ENCODE measurements at places on chromosomes 13 and 19.
A peak's percentile ranks its signal among the peaks of the same experiment; 100 is the strongest.

- no peak for DNase-seq
These were observed 48.8 kb downstream of the FRY start for GRCh38 chr13:32080328-32080744.

DNA sequence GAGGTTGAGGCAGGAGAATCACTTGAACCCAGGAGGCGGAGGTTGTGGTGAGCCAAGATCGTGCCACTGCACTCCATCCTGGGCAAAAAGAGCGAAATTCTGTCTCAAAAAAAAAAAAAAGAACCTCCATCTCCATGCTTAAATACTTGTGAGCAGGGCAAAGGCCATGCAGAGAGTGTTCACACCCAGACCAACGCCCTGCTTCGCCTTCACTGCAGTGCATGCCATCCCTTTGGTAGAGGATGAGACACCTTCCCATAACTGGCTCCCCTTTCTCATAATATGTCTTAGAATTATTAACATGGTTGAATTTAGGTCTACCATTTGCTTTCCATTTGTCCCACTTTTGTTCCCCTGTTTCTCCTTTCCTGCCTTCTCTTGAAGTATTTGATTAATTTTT is 15.4 kb downstream of the BBC3 start:
- DNase-seq = no peak

DNA sequence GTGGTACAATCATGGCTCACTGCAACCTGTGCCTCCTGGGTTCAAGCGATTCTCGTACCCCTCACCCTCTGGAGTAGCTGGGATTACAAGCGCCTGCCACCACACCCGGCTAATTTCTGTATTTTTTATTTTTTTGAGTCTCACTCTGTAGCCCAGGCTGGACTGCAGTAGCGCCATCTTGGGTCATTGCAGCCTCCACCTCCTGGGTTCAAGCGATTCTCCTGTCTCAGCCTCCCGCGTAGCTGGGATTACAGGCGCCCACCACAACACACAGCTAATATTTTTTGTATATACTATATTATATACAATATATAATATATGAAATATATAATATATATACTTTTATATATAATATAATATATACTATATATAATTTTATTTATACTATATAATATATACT is 52.5 kb downstream of the COLGALT1 start:
- DNase-seq = no peak

GRCh38 chr13:93496985-93497673 is 270.5 kb downstream of the GPC6 start:
- no peak for DNase-seq

- no peak for DNase-seq
These were observed 107.2 kb downstream of the FNDC3A start for GRCh38 chr13:49082653-49083536.

- no peak for DNase-seq
These were observed 7.8 kb downstream of the MKNK2 start for GRCh38 chr19:2043251-2043641.

DNA sequence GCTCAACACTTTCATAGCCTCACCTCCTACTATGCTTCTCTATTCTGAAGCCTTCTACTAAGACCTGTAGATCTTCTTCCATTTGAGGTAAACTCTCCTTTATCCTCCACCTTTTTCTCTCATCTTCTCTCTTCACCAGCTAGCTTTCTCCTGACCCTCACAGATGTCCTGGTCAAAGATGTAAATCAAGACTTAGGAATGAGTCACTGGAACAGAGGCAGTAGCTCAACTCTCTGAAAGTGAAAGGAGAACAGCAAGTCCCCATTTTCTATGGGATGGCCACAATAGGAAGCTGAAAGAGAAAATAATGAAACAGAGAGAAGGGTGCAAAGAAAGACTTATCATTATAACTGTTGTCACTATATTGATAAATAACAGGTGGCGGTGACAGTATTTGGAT is 86.1 kb upstream of the DOCK9 start:
- DNase-seq = no peak

- no peak for DNase-seq
These were observed 576 bp downstream of the DOT1L start for GRCh38 chr19:2164020-2164998.

DNA sequence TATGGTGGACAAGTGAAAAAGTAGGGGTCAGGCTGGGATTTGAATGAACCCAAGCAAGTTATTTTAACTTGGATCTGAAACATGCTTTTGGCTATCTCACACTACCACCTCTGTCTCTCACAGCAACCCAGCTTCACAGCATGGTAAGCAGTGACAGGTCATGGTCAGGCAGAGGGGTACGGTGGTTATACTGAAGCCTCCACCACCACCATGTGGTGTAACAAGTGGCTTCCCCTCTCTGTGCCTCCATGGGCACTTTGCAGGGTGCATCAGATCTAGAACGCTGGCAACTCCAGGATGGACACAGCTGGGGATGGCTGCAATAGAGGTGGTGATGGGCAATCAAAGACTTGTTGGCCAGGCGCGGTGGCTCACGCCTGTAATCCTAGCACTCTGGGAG is 739 bp upstream of the TMEM145 start:
- no peak for DNase-seq

DNA sequence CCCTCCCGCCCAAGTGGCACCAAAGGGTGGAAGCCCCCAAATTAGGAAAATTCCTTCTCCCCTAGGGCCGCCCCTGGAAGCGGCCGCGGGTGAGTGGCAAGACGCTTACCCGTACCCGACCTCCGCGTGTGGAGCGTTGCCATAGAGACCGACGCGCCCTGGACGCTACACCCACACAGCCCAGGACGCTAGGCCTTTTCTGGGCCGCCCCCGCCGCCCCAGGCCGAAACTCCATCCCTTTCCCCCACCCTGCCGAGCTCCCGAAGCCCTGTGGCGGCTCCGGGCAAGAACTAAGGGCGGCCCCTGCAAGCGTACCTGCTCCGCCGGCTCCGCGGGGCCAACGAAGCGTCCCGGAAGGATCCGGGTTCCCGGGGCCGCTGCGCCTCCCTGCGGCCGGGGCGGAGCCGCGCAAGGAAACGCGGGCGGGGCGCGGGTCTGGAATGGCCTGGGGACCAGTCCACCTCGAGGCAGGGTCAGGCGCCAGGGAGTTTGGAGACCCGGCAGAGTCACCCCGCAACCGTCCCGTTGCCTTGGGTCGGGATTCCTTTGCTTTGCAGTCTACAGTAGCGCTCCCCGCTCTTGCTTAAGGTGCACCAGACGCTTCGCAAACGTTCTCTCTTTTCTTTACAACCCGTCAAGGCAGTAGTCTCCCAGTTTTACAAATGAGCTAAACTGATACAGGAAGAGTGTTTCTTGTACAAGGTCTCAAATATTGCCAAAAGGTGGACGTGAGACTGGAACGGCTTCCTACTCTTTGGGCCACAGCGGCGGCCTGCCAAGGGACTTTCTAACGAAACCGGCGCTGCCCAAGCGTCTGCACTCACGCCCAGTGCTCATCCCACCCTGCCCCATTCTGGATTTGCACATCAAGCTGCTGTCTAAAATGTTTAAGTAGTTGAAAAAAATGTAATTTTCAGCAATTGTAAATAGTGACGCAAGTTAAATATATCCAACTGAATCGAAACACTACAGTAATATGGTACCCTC is at the start of gene NEK5:
Gene NEK5, minus strand, starts transcription at position 360 of the 987 bp plus-strand sequence. CDS start 1,591 bp downstream, outside the sequence.
- DNase-seq = peak; percentile 3

- no peak for DNase-seq
These were observed 16.2 kb downstream of the NUMBL start for GRCh38 chr19:40674291-40674690.

- DNase-seq = no peak
These were observed 48.6 kb downstream of the SCEL start for GRCh38 chr13:77584106-77584505.

DNA sequence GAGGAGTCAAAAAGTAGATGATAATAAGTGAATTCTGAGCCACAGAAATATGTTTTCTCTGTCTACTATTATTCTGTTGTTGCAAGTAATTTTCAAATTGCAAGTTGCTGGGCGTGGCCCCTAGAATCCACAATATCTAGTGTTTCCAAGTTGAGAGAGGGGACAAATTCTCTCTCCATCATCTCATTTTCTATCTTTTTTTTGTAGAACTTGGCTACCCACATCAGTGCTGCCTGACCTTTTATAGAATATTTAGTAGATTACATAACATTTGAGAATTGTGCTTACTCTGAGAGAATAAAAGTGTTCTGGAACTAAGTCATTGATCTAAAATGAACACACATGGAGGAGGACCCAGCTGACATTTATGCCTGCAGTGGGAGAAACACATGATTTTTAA is 110.9 kb upstream of the CSNK1A1L start:
- DNase-seq = no peak

DNA sequence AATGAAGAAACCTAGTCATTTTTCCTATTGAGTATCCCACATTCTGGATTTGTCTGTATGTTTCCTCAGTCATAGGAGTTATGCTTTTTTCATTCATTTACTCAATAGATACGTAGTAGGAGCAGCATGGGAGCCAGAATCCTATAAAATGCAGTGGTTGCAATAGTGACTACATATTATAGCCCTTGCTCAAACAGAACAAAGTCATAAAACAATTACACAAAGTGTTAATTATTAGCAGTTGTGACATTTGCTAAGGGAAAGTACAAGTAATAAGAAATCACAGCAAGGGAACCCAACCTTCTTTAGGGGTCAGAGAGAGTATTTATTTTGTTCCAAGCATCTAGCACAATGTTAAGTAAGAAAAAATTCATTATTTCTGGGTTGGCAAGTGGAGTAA is 27.7 kb upstream of the POU4F1 start:
- DNase-seq = no peak

DNA sequence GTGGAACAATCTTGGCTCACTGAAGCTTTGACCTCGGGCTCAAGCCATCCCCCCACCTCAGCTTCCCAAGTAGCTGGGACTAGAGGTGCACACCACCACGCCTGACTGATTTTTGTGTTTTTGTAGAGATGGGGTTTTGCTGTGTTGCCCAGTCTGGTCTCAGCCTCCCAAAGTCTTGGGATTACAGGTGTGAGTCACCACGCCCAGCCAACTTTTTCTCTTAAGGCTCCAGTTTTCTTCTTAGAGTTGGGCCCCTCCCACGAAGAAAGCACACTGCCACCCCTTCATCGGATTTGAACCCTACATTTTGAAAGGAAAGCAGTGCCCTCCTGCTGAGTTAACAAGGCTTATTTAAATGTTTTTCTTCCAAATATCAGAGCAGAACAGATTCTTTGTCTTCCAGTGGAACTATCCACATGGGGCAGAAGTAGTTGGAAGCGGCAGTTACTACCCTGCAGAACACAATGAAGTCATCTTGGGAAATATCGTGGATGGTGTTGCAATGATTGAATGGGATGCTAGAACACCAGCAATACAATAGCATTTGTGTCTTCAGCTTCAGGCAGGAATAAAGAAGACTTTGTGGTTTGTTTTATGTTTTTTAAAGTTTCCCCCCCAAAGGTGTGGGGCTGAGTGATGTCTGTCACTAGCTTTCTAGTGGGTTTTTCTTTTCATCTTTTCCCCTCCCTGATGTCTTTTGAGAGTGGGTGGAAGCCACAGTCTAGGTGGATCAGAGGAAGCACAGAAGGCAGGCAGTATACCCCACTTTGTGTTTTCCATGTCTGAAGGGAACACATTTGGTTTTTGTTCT is 8.9 kb downstream of the ACTN4 start:
- DNase-seq = no peak

- DNase-seq = no peak
These were observed 60.4 kb downstream of the MYO9B start for GRCh38 chr19:17136021-17136420.

DNA sequence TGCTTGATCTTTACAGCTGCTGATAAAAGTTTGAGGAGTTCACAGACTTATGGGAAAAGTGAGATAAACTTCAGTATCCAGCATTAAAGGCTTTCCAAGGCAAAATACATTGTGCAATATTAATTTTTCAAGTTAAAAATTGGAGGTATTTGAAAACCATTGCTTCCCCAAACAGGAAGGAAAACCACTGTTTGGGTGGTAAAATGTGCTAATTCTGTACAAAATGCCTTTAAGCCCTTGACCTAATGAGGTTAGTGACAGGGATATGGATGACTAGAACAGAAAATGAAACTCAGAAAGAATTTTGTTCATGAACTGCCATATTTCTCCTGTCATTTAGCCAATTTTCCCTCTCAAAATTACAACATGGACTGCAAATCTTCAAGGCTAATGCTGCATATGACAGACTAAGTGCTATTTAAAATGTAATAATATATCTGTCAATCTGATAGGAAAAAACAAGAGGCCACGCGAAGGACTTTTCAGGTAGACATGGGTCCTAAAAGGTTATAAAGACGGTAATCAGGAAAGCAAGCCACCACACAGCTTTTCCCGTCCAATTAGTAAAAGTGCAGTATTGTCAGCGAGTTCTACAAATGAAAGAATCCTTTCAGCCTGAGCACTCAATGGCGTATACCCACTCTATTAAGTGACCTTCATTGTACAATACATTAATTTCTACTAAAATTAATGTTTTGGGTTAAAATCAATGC is 212.8 kb downstream of the ENOX1 start:
- no peak for DNase-seq

DNA sequence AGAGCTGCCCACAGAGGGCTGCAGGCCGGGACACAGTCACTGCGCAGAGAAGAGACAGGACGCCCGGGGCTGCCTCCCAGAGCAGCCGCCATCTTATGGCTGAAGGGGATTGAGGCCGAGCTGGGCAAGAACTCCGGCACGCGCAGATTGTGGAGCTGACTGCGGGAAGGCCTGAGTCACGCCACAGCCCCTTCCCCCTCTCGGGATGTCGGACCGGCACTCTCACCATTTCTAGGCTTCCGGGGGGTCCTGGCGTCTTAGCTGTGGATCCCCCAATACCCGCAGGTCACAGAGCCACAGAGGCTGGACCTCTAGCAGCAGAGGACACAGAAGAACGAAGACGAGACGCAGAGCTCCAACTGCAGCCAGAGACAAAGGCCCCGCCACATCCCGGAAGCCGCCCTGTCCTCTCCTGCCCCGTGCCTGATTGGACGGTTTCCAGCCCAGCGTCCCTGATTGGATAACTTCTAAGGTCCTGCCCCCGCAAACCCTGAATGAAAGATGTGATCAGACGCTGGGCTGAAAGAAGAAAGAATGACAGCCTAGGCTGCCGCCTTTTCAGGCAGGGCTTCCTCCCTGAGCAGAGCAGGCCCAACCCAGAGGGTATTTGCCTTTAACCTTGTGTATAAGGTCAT is at the start of gene ZNF43:
Gene ZNF43, minus strand, starts transcription at position 373 of the 635 bp plus-strand sequence. Its CDS starts 144 bp downstream, at position 229.
- DNase-seq = peak; percentile 73

- no peak for DNase-seq
These were observed 67.7 kb upstream of the SERP2 start for GRCh38 chr13:44305917-44306370.

- DNase-seq = no peak
These were observed 3.6 kb downstream of the CD37 start for GRCh38 chr19:49338691-49339300.

DNA sequence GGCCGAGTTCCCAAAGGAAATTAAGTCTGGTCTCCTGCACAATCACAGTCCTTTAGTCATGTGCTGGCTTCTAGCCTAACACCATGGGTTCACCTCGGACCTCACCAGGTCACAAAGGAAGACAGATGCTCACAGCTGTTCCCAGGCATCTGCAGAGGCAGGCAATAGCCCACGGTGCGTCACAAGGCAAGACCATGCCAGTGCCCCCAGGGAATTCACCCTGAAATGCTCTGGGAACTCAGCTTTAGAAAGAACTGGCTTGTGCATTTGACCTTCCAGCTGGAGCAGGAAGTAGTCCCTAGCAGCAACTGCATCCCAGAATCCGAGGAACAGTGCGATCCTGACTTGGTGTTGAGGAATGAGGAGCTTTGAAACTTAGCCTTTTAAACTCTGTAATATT is 96.8 kb upstream of the WASF3 start:
- DNase-seq = no peak

Measured in stimulated activated CD8-positive, alpha-beta memory T cell treated with anti-CD3 and anti-CD28 coated beads, Interleukin-15, amount 100 ng/mL, for 4 hours (primary cell).